ENCODE measurements at places on chromosomes 5 and 9.

- H3K36me3 ChIP-seq, result no peaks in the 10 kb centered on the region
- H3K27me3 ChIP-seq, result peaks cover 66% of the 10 kb centered on the region
- H3K4me3 ChIP-seq, result no peak overlapping the region
- H3K27ac ChIP-seq, result no peak overlapping the region
- DNase-seq, result peak; percentile 63
Measured at GRCh38 chr5:141883184-141883891, 5.1 kb upstream of the PCDH1 start.

DNA sequence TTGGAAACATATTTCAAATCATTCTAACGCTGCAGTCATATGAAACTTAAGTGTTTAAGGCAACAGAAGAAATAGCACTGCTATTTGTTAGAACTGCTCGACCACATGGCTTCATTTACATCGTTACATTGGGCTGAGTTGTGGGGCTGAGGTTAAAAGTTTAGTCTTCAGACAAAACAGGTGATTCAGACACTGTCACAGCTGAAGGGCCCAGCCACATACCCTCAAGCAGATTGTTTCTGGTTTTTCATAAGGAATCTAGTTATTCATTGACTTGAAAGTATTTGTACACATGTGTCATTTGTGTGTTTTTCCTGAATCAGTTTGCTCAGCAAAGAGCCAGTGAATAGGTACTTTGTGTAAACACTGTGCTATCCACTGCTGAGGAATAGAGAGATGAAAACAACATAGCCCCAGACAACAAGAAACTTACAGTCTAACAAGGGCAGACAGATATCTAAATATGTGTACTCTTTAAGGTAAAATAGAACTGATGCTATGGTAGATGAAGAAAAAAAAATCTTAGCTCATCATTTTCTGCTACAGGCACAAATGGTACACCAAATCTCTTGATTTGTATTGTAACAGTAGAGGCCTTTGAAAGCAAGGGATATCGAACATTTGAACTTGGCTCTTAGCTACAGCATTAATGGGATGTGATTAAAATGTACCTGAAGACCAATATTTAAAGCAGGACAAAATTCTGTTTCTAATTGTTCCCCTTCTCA is 357.6 kb upstream of the RPS23 start:
- no peak for DNase-seq
- H3K4me3 ChIP-seq, result no peak overlapping the region
- no peaks in the 10 kb centered on the region for H3K36me3 ChIP-seq
- no peak overlapping the region for H3K27ac ChIP-seq

GRCh38 chr9:1454211-1454610 is 404.1 kb downstream of the DMRT2 start:
- no peak overlapping the region for H3K4me3 ChIP-seq
- H3K4me1 ChIP-seq, result no peaks in the 10 kb centered on the region
- no peak overlapping the region for H3K27ac ChIP-seq
- no peaks in the 10 kb centered on the region for H3K36me3 ChIP-seq
- no peak for DNase-seq

- no peak for DNase-seq
- H3K4me1 ChIP-seq, result peaks cover 60% of the 10 kb centered on the region
- no peak overlapping the region for H3K4me3 ChIP-seq
- H3K36me3 ChIP-seq, result peaks cover 4% of the 10 kb centered on the region
Measured at GRCh38 chr9:91042541-91042940, 240.9 kb downstream of the SYK start.

DNA sequence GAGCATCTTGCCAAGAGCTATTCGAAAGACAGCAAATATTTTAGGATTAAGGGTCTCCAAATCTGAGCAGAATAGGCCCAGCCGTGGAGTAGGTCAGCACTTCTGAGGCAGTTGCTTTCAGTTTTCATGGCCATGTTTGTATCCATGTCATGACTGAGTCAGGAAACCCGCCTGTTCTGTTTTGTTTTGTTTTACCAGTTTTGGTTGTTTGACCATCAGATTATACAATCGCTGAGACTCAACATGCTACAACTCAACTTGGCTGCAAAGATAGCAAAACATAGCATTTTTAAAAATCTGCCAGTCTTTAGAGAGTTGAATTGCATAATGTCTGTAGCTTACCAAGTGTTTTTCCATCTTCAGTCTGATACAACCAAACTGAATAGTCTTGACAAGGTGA is 185.1 kb upstream of the ZNF462 start:
- H3K27me3 ChIP-seq, result no peaks in the 10 kb centered on the region
- no peak overlapping the region for H3K27ac ChIP-seq
- no peaks in the 10 kb centered on the region for H3K36me3 ChIP-seq
- no peak overlapping the region for H3K4me3 ChIP-seq
- no peaks in the 10 kb centered on the region for H3K4me1 ChIP-seq

DNA sequence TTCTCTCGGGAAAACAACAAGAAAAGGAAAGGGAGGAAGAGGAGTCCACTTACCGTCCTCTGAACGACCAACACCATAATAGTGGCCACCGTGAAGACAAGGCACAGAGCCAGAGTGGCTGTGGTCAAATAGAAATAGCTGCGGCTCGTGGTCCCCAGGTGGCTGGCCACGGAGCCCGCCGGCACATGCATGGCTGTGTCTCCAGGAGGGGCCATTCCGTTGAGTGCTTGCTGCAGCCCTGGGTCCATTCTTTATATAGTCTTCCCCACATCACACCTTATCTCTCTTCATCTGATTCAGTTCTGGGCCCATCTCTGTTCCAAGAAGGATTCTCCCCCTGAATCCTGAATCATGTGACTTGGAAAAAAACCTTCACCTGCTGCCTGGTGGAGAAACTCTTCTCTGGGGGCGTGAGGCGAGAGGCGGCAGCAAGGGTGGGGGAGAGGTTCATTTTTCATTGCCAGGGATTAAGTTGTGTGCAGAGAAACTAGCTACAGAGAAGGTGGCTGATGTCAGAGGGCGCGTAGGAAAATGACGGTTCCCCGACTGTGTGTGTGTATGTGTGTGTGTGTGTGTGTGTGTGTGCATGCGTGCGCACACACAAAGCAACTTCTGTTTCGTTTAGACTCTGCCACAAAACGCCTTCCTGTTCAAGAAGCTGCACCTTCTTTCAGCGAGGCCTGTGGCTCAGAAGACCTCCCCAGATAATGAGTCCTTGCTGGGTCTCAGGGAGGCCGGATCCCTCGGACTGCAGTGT is at the start of gene TNFSF8:
Gene TNFSF8 (minus strand): TSS at position 536 of the 757 bp plus-strand sequence. CDS start 288 bp downstream, at position 248.
- H3K27me3 ChIP-seq, result no peaks in the 10 kb centered on the region
- H3K4me1 ChIP-seq, result peaks cover 42% of the 10 kb centered on the region
- peak within 1 kb of the TSS; percentile 97 for H3K27ac ChIP-seq
- peaks cover 19% of the 10 kb centered on the region for H3K36me3 ChIP-seq
- H3K4me3 ChIP-seq, result peak within 1 kb of the TSS; percentile 98

DNA sequence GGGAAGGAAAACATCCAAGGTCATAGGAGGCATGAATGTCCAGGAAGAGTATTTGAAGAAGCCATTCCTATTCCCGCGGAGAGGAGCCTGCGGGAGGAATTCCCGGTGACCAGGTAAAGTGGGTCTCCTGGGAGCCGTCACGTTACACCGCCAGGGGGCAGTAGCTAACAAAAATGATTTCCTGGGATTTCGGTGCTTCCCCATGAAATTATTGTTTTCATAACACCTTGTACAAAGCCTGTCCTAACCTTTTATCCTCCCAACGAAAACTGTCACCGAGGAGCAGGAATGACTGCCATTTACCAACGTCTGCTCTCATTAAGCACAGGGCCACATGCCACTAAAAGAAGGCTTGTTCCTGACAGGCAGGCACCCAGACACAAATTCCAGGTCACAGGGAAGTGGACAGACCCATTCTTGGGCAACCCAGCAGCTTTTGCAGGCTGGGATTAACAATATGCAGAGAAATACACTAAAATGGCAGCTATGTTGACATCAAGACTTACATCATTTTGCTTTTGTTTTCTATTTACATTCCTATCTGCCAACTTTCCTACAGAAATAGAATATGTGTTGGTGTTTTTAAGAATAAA is 41.2 kb upstream of the CTSL start:
- H3K4me1 ChIP-seq, result peaks cover 5% of the 10 kb centered on the region
- no peaks in the 10 kb centered on the region for H3K36me3 ChIP-seq
- peaks cover 6% of the 10 kb centered on the region for H3K27me3 ChIP-seq
- DNase-seq, result no peak
- H3K27ac ChIP-seq, result no peak overlapping the region

DNA sequence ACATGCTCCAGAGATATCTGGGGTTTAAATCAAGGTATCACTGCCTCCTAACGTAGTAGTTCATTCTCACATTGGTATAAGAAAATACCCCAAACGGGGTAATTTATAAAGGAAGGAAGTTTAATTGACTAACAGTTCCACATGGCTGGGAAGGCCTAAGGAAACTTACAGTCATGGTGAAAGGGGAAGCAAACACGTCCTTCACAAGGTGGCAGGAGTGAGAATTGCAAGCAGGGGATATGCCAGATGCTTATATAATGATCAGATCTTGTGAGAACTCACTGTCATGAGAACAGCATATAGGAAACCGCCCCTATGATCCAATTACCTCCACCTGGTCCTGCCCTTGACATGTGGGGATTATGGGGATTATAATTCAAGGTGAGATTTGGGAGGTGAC is 1280.2 kb upstream of the C9orf72 start:
- no peak overlapping the region for H3K27ac ChIP-seq
- no peak overlapping the region for H3K4me3 ChIP-seq
- no peaks in the 10 kb centered on the region for H3K27me3 ChIP-seq
- no peaks in the 10 kb centered on the region for H3K36me3 ChIP-seq
- no peaks in the 10 kb centered on the region for H3K4me1 ChIP-seq

DNA sequence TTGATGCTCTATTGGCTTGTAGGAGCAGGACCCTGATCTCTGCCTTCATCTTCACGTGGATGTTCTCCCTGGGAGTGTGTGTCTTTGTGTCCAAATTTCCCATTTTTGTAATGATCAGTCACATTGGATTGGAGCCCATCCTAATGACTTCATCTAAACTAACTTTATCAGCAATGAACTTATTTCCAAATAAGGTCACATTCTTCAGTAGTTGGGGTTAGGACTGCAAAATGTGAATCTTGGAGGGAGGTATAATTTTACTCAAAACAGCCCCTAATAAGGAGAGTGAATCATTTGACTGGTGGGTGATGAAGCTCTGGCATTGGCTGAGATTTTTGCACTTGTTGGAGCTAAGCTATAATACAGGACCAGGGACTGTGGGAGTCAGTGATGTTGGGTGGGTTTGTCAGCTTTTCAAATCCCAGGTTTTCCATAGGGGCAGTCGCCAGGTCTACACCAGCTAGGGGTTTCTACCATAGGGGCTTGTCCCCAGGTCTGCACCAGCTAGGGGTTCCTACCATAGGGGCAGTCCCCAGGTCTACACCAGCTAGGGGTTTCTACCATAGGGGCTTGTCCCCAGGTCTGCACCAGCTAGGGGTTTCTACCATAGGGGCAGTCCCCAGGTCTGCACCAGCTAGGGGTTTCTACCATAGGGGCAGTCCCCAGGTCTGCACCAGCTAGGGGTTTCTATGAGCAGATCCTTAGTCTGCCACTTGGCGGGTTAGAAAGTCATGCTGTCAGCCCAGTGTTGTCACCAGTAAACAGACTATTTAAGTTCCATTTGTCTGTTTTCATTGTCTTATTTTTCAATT is 382.6 kb upstream of the DAP start:
- no peak overlapping the region for H3K4me3 ChIP-seq
- H3K27me3 ChIP-seq, result no peaks in the 10 kb centered on the region
- no peaks in the 10 kb centered on the region for H3K4me1 ChIP-seq
- no peaks in the 10 kb centered on the region for H3K36me3 ChIP-seq
- no peak overlapping the region for H3K27ac ChIP-seq
- no peak for DNase-seq

GRCh38 chr9:87336407-87336806 is 161.3 kb upstream of the DAPK1 start:
- DNase-seq, result no peak
- H3K4me3 ChIP-seq, result no peak overlapping the region
- H3K4me1 ChIP-seq, result peaks cover 3% of the 10 kb centered on the region
- H3K27me3 ChIP-seq, result peaks cover 15% of the 10 kb centered on the region

DNA sequence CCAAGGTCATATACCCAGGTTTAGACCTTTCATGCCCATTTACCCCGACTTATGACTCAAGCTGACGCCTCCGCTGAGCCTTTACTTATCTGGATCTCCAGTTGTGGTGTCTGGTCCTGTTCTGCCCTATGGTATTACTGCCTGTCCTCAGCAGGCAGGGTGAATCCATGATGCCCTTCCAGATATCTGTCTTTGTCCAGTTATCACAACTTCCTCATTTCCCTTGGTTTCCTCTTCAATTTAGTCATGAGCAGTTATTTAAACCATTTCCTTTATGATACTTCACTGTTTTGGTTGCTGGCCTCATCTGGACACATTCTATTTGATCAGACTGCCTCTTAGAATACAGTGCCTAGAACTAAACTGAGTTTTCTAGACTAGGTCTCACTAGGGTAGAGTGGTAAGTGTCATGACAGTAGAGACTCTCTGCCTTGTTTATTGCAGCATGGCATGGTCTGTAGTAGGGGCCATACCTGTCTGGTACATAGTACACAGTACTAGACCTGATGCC is 93.3 kb downstream of the MELK start:
- H3K27me3 ChIP-seq, result no peaks in the 10 kb centered on the region
- H3K4me3 ChIP-seq, result peak overlapping the region; percentile 7
- peaks cover 20% of the 10 kb centered on the region for H3K4me1 ChIP-seq
- peak overlapping the region; percentile 73 for H3K27ac ChIP-seq

DNA sequence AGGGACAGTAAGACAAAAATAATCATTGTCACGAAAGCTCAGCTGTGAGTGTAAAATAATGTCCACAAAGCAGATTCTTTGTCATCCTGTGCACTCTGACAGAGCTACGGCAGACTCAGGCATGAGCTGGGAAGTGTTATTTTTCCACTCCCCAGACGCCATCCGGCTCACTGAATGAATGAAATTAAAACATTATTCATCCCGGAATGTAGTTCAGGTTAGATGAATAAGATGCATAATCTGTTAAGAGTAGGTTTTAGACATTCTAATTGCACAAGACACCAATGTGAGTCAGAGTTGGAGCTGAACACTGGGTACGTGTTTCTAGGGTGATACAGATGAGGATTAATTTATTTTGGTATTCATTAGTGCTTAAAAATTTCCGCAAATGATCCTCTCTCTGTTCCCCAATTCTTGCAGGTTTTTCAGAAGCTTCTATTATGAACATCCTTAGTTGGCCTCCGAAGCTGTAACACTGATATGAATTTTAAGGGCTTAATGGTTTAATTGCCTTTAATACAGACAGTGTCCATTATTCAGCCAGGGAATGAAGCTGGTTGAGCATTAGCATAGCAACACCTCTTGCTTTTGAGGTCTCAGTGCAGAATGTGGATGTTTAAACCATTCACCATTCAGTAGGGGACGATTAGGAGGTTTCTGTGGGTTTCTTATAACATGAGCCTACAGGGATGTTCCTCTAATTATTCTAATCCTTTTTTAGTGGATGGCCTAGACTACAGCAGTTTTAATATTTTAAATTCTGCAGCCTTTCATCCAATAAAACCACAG is 65.6 kb upstream of the FRRS1L start:
- no peak for DNase-seq
- no peak overlapping the region for H3K4me3 ChIP-seq
- no peak overlapping the region for H3K27ac ChIP-seq

- H3K27me3 ChIP-seq, result no peaks in the 10 kb centered on the region
- H3K27ac ChIP-seq, result no peak overlapping the region
- H3K36me3 ChIP-seq, result no peaks in the 10 kb centered on the region
- H3K4me1 ChIP-seq, result no peaks in the 10 kb centered on the region
- no peak overlapping the region for H3K4me3 ChIP-seq
- DNase-seq, result no peak
Measured at GRCh38 chr5:158287643-158288271, 428.8 kb upstream of the CLINT1 start.

Data from activated naive CD8-positive, alpha-beta T cell treated with anti-CD3 and anti-CD28 coated beads, Interleukin-2, amount 10 ng/mL, durations not matched to agents 7 days and 5 days (primary cell).